Peyer's patch (tissue), 4 donors: ENCODE measurements at places on chromosomes 6 and 20. TPM values are rescaled to one million over a fixed set of nuclear protein-coding genes. Genes with fewer than 3 reads are reported as not detected.

- no peak for DNase-seq
Observed at GRCh38 chr6:136059308-136059707, 190.8 kb downstream of the MTFR2 start.

- no peak for DNase-seq
Observed at GRCh38 chr6:142821860-142822259, 123.1 kb downstream of the HIVEP2 start.

Gene PACSIN1
- total RNA-seq, result 9.9 TPM

GRCh38 chr6:90730151-90730673 is 143.3 kb upstream of the MAP3K7 start:
- no peak for DNase-seq

DNA sequence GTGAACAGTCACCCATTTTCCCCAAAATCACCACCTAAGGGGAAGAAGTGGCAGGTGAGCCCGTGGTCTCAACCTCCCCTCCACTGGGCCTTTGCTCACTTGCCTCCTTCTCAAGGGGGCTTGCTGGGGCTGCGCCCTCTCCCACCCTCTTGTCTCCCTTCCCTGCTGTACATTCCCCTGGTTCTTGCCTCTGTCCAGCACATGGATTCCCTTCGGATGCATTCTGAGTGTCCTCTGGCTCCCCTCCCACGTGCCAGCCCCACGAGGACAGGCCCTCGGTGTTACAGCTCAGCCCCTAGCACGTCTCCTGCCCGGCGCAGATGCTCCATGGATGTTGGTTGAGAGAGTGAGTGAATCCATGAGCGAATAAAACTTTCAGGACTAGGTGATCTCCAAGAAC is 367.8 kb upstream of the SULF2 start:
- DNase-seq, result no peak

DNA sequence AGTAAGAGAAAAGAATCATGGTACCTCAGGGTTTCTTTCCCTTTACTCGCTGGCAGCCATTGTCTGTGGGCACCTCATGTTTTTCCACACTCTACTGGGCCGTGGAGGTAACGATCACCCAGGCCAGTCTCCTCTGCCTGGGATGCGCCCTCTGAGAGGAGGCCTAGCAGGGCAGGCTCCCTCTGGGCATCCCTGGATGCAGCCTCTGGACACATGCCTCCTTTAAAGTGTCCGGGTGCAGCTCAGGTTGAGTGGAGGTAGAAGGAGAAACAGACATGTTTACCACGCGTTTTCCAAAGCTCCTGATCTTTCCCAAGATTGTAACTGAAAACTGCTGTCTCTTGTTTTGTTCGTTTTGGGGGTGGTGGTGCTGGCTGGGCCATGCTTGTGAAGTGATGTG is 13.8 kb upstream of the NPEPL1 start:
- DNase-seq, result no peak

Gene HSPA1L
- total RNA-seq, result 1.5 TPM

DNA sequence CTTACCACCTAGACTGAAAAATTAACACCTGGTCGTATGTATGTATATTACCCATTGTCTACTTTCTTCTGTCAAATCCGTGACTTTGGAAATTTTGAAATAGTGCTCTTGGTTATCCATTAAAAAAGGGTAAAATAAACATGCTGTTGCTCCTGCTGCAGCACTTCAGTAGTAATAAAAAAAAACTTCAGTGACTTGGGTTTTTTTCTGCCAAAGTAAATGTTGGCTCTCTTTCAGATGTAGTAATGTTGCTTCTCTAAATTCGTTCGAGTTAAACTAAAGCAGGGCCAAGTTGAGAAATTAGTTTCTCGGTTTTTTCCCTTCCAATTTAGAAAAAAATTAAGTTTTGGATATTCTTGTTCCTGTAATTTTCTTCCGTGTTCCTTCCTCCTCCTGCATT is 34.2 kb downstream of the JARID2 start:
- DNase-seq, result no peak

DNA sequence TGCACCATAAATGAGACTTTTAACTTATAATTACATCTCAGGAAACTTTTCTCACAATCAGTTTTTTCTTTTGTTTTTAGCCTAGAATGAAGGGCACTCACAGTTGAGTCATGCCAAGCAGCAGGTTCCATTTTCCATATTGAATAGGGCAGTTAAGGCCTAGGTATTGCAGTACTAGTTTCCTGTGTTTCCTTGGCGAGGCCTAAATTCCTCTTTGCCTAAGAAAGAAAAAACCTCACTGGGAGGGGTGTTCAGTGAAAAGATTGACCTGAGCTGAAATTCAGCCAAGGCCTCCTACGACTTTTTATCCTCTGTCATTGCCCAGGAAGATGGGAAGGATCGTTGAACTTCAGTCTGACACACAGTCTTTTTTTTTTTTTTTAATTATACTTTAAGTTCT is 85.5 kb downstream of the IMPG1 start:
- DNase-seq, result no peak

- no peak for DNase-seq
Observed at GRCh38 chr6:82712826-82713225, 349.2 kb downstream of the TPBG start.

Gene CFAP206
- total RNA-seq, result not detected

Gene CBLN4
- not detected for total RNA-seq

Gene EEF1A1
- total RNA-seq, result 5,442 TPM

Gene SPATA2
- total RNA-seq, result 13.9 TPM

Gene ALDH5A1
- 3.5 TPM for total RNA-seq

DNA sequence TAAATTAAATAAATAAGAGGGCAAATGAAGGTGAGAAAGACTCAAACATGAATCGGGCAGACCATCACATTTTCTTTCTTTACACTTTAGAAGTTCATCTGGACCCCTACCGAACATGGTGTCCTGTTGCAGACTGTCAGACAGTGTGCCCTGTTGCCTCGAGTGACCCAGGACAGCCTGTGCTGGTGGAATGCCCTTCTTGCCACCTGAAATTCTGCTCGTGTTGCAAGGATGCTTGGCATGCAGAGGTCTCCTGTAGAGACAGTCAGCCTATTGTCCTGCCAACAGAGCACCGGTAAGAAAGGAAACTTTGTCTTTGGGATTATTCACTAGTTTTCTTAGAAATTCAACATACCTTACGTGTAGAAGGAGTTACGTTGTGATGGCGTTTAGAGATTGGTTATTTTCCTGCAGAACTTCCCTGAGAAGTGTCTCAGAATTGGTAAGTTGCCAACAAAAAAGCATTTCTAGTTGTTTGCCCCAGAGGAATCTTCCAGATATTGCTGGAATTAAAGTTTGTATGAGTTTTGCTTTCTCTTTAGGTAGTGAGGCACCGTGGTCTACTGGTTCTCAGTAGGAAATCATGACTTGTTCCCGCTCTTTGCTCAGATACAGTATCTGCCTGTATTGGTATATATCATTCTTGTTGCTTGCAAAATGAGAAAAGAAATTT is 70.1 kb downstream of the RNF144B start:
- DNase-seq, result no peak

Gene RAB32
- total RNA-seq, result 18.0 TPM

- DNase-seq, result no peak
Observed at GRCh38 chr6:4884646-4885340, 108.6 kb downstream of the CDYL start.

- no peak for DNase-seq
Observed at GRCh38 chr20:19961293-19961692, 55.9 kb upstream of the NAA20 start.

DNA sequence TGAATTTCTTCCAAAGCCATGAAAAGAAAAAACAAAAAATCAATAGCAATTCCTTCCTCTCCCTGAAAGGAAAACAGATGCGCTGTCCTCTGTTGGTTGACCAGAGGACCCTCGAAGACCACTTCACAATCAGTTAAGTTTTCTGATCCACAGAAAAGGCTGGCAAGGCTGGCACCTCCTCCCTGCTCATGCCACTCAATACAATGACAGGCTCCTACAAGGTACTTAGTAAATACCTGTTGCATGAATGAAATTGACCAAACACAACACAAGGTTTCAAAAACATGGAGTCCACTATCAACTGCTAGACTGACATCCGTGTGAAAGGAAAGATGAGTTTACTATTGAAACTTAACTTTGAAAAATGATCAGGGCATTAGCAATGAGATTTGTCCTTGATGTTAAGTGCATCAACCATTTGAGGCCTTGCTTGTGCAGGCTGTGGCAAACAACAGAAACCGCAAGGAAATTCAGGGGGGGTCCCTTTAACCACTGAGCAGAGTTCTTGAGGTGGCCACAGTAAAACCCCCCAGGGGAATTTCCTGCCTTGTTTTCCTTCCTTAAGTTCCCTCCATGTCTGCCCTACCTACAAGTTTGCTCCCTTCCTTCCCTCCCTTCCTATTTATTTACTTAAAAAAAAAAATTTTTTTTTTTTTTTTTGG is 27.9 kb upstream of the RTF2 start:
- DNase-seq, result peak; percentile 72

Gene COL9A3
- total RNA-seq, result 19.8 TPM

- no peak for DNase-seq
Observed at GRCh38 chr6:15493437-15494168, 169.2 kb downstream of the DTNBP1 start.

DNA sequence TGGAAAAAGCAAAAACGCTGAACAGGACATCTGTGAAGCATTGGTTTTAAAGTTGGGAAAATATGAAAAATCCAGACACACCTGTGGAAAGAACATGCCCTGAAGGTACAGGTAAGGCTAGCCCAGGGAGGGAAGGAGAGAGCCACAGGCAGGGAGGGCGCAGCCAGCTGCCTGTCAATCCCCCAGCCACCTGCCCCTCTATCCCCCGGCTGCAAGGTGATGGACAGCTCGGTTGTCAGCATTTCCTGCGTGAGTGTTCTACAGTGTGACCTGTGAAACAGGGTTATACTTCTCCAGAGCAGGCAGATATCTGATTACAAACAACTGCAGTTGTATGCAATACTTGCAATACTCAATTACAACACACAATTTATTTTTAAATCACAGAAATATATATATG is 358.1 kb downstream of the SMOC2 start:
- DNase-seq, result no peak

GRCh38 chr6:122651031-122651430 is 40.8 kb downstream of the PKIB start:
- DNase-seq, result no peak

GRCh38 chr20:50220093-50220893 is 29.7 kb downstream of the CEBPB start:
- peak; percentile 32 for DNase-seq

Gene SMIM28
- total RNA-seq, result not detected

- DNase-seq, result no peak
Observed at GRCh38 chr20:49572857-49573256, 4.9 kb upstream of the PTGIS start.

Gene UQCC2
- total RNA-seq, result 19.6 TPM

GRCh38 chr20:23147964-23148730 is 62.0 kb upstream of the CD93 start:
- DNase-seq, result peak; percentile 56

DNA sequence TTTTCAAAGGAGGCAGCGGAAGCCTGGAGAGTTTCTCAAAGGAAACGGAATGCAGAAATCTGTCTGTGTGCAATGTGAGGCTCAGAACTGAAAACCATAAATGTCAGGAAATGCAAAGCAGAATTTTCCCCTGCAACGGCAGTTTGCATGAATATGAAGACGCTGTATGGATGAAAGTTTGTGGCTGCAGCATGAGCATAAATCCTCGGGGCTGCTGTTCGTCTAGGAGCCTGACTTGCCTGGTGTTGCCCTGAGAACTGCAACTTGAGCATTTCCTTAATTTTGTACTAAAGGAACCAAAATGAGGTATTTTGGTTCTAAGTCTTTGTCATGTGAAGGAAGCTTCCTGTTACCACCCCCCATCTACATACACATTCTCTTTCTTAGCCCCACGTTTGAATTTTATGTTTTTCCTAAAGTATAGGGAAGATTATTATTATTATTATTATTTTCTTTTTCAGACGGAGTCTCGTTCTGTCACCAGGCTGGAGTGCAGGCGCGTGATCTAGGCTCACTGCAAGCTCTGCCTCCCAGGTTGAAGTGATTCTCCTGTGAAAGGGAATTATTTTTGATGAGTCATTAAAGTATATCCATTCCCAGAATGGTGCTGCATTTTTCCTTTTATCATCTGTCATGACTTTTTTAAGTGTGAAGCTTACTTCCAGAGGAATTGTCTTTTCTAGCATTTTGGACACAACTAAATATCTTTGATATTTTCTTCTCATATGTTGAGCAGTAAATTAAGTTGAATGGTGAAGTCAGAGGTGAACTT is 33.1 kb downstream of the MTHFD1L start:
- DNase-seq, result no peak

- DNase-seq, result no peak
Observed at GRCh38 chr6:128406453-128406852, 113.9 kb downstream of the PTPRK start.
